ENCODE measurements at places on chromosomes 2 and 18.

DNA sequence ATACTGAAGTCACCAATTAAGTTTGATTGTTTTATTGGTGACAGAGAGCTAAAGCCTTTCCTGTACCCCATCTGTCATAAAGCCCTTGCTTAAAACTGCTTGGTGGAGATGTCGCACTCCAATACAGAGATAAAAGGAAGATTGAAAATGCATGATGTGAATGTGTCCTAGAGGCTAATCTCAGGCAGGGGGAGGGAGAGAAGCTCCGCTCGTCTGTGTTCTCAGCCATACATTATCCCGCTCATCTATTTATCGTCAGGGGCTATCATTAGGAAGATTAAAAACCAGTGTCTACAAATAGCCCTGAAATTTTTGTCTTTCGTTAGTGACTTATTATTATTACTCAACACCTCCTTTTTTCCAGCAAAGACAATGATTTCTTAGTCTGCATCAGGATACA lies 110.3 kb downstream of the CMPK2 start:
- no peak for DNase-seq

DNA sequence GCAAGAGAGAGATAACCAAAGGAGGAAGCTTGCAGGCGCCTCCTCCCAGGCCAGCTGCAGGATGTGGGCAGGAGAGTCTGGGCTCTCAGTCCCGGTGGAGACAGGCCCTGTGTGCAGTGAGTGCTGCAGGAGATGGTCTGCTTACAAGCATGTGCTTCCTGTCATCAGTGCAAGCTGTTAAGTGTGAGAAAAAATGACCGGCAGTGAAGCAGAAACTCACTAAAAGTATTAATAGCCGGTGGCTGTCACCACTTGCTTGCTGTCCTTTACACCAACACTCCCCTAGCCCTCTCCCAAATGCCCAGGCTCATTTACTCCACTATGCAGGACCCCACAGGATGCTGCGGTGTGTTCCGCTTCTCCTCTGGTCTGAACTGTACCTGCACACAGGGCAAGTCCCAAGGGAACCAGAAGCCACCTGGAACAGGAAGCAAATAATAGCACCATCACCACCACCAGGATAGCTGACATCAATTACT lies 435.6 kb upstream of the HS6ST1 start:
- DNase-seq, result no peak

DNA sequence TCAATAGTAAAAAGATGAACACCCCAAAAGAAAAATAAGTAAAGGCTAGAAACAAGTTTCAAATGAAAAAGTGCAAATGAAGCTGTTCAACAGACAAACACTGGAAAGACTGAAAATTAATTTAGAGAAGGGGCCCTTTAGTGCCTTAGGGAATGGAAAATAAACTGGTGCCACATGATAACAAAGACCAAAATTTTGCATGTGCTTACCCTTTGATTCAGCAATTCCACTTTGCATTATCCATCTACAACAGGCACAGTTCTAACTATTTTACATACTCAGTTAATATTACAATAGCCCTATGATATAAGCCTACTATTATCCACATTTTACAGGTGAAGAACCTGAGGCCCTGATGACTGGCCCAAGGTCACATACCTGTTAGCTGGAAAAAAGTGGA lies 183.9 kb downstream of the NBAS start:
- DNase-seq, result no peak

GRCh38 chr2:7097353-7097895 lies 180.2 kb downstream of the RNF144A start:
- DNase-seq, result peak; percentile 78

GRCh38 chr2:120231974-120232635 lies 8.9 kb upstream of the TMEM185B start:
- no peak for DNase-seq

DNA sequence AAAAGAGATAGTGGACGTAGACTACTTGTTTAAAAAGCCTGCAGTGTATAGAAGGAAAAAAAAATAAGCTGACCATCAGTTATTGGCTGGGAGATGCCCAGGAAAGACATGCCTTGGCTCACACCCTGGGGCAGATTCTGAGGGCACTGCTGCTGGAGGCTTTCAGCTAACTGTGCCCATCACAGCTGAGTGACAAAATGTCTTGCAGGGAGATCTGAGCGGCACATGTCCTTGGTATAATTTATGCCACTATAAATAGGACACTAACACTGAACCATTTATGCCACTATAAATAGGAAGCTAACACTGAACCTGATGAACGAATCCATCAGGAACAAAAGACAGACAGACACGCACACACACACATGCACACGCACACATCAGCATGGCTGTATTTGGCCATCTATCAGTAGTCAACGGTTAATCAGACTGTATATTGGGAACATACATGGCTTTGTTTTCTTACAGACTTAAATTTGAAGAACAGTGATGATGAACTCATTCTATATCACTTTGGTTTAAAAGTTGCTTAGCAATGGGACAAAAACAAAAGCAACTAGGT lies 68.2 kb upstream of the NOSTRIN start:
- DNase-seq, result no peak

GRCh38 chr18:6248017-6248416 lies 166.7 kb downstream of the L3MBTL4 start:
- no peak for DNase-seq

DNA sequence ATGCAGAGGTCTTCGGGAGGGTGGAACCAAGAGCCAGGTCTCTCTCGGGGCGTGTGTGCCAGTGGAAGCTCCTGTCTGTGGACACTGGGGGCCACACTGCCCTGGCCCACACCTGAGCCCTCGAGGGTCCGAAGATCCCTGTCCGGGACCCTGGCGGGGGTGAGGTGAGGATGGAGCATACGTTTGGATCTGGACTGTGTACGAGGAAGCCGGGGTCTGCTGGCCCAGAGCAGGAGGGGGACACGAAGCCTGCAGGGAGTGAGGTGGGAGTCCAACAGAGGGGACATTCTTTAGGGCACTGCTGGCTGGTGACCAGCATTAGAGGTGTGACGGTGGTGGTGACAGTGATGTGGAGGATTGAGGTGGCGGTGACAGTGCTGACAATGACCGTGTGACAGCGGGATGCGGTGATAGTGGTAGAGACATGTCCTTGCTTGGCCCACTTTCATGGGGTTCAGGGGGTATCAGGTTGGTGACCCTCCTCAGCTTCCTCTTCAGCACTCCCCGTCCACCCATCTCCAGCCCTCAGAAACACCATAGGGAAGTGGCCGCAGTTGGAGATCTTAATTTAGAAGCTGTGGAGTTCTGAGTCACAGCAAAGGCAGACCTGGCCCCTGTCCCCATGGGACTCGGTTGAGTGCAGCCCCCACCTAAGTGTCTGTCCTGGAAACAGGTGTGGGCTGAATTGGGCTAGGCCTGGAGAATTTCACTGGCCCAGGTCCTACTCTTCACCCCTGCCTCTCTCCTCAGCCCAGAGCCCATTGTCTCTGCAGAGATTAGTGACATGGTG lies 252.0 kb downstream of the DYSF start:
- no peak for DNase-seq

DNA sequence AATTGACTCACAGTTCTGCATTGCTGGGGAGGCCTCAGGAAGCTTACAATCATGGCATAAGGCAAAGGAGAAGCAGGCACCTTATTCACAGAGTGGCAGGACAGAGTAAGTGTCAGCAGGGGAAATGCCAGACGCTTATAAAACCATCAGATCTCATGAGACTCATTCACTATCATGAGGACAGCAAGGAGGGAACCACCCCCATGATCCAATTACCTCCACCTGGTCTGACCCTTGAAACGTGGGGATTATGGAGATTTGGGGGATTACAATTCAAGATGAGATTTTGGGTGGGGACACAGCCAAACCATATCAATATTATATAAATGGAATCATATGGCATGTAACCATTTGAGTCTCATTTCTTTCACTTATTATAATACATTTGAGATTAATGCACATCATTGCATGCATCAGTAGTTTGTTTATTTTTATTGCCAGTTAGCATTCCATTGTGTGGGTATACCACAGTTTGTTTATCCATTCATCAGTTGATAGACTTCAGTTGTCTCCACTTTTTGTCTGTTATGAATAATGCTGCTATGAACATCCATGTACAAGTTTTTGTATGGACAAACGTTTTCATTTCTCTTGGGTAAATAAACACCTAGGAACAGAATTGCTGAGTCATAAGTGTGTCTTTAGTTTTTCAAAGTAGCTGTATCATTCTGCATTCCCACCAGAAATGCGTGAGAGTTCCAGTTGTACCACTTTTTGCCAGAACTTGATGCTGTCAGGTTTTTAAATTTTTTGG lies 5.8 kb upstream of the SRBD1 start:
- DNase-seq, result no peak

All from Calu3 (cell line).